ENCODE measurements at places on chromosomes 7 and 10.

DNA sequence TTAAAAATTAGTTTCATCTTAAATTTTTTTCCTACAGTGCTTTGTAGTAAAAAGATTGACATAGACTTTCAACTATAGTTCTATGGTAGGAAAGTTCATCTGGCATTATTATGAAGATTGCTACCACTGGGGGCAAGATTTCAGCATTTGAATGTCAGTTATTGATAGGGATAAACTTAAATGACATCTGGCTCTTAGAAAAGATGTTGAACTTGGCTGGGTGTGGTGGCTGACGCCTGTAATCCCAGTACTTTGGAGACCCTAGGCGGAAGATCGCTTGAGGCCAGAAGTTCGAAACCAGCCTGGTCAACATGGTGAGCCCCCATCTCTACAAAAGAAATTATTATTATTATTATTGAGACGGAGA, 1.4 kb upstream of the TRA2A start:
- DNase-seq = no peak

- DNase-seq = no peak
These were observed 2.6 kb upstream of the CSGALNACT2 start for GRCh38 chr10:43135656-43136055.

DNA sequence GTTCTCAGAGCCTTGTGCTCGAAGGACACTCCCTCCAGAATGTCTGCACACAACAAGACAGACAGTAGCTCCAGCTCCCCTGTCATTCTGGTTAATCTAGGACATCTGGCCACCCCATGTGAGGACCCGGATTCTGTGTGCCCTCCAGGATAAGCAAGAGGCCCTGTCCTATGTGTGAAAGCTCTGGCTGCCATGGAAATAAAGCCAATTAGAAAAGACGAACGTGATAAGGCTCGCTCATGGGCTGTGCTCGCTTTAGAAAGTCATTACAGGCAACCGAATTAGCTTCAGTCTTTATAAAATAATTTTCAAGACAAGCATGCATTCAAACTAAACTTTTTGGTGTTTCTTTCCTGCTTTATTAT, 263.4 kb downstream of the INHBA start:
- no peak for DNase-seq

GRCh38 chr10:21297603-21298383, 227.7 kb downstream of the SKIDA1 start:
- DNase-seq = no peak

- DNase-seq = no peak
These were observed 677.9 kb downstream of the PARD3 start for GRCh38 chr10:34137201-34137600.

DNA sequence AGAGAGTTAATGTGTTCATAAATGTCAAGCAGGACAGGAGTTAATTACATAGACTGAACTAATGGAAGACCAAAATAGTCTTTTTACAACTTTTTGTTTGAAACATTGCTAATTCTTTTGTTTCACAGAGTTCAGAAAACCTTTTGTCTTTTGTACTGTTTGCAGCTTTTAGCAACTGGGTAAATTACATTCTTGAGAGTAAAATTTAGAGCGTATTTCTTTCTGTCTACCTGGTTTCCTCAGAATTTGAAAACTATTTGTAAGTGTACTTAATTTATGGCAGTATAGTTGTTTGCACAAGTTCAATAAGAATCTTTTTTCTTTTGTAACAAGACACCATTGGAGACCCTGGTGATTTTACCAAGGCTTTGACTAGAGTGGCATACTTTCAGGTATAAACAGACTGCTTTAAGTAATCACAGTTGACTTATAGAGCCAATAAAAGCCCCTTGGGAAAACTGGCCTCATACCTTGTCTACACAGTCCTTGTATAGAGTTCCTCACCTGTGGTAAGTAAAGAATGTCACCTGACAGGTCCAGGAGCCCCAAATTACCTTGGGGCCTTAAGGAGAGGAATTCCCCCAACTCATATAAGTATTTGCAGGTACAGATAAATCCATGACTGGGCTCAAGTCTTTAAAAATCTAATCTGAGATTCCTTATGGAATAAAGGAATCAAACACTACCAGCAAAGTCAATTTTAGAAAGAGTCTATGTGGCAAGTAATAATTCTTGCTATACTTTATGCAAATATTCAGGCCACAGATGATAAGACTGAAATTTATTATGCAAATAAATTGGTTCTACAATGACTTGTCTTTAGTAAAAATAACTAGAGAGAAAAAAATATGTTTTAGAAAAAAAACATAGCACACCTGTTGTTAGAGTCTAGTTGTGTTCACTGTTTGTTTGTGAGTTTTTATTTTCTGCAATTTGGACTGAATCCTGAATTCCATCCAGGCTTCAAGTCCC, 23.6 kb upstream of the CREB3L2 start:
- DNase-seq = no peak

GRCh38 chr10:98019784-98020183, 10.6 kb downstream of the CRTAC1 start:
- no peak for DNase-seq

DNA sequence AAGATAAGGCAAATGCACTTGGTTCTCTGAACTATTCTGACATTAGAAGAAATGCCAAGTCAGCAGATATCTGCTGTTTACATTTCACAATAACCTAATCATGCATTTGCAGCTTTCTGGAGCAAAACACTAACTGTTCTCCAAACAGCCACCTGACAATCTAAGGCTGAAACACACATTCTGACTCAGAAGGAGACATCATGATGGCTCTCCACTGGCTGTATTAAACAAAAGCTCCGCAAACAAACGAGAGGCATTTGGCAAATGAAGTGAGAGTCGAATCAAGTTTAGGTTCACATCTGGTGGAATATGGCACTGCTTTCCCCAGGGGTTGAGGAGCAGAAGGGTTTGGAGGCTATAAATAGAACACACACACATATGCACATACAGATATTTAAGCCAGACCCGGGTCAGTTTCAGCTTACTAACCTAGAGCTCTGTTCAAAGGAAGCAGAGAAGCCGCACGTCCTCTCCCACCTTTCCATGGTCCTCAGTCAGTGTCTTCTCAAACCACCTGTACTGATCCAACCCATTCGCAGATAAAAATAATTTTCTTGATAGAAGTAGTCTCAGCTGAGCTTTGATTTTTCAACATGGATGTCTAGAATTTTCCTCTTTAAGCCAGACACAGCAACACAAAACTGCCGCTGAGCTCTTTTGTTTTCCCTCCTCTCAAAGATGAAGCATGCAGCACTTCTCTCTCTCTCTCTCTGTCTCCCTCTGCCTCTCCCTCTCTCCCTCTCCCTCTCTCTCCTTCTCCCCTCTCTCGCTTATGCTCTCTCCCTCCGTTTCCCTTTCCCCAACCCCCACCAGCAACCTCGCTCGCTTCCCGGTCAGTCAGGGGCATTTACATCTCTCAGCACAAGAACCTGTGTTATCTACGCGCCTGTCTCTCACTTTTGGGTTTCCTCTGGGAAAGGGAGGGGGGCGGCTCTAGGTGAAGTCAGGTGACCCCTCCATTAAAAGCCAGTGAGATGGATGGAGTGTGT, 682.8 kb downstream of the MAGI2 start:
- DNase-seq = no peak
